T-helper 17 cell (primary cell): ENCODE measurements at places on chromosomes 2 and 18.

GRCh38 chr18:46343931-46344372 lies 239.8 kb downstream of the HAUS1 start:
- DNase-seq = peak; percentile 8

- no peak for DNase-seq
Observed at GRCh38 chr2:210919128-210919527, 362.7 kb downstream of the CPS1 start.

DNA sequence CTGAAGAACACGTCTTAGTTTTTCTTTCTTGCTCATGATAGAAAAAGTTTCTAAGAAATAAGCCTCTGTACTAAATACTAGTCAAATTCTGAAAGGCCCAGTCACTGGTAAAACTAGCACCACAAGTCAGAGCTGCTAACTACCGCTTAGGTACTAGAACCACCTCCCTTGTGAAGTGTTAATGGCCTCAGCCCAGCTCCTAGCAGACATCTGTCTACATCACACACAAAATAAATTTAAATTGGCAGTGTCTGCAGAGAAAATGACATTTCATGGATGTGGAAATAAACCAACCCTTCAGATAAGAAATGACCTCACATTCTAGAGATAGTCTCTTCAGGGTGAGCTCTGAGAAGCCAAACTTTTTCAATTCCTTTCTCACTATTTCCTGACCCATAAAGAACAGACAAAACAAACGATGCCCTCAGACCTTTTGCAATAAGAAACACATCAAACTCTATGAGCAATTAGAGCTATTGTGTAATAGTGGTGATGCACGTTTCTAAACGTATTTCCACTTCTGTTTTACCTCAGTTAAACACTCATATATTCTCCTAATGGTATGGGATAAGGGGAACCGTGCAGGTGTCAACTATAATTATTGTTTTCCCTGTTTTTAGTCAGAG lies 70.3 kb upstream of the DSG1 start:
- no peak for DNase-seq

DNA sequence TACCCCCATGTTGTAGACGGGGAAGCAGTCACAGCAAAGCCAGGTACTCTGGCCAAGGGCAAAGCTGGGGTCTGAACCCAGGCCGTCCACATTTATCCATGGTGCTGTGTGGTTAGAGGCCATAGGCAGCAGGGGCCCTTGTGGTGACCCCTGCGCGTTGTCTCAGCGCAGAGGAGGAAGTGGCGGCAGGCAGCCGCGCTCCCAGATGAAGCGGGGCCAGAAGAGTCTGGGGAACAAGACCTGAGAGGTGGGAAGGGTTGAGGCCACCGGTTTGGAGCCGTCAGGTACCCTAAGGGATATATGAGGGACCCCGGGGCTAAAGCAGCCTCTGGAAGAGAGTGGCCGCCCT lies 770 bp downstream of the ZNF396 start:
- no peak for DNase-seq

- no peak for DNase-seq
Observed at GRCh38 chr18:75100832-75101630, 107.9 kb downstream of the PTGR3 start.

- no peak for DNase-seq
Observed at GRCh38 chr2:143623231-143623908, 494.2 kb downstream of the ARHGAP15 start.

DNA sequence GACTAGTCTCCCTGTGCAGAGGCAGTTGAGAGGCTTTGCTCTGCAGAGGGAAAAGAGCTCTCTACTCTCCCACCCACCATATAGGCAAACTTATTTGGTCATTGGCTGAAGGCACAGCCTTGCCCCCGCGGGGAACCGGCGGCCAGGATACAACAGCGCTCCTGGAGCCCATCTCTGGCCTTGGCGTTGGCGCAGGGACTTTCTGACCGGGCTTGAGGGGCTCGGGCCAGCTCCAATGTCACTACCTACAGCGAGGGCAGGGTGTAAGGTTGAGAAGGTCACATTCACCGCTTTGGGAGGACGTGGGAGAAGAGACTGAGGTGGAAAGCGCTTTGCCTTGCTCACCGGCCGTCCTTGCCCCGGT lies 2.2 kb downstream of the ONECUT2 start:
- DNase-seq = no peak

- no peak for DNase-seq
Observed at GRCh38 chr2:31688282-31688681, 107.5 kb upstream of the SRD5A2 start.

GRCh38 chr2:224969633-224970260 lies 72.5 kb downstream of the DOCK10 start:
- no peak for DNase-seq

- no peak for DNase-seq
Observed at GRCh38 chr2:43265421-43265820, 39.0 kb upstream of the ZFP36L2 start.

DNA sequence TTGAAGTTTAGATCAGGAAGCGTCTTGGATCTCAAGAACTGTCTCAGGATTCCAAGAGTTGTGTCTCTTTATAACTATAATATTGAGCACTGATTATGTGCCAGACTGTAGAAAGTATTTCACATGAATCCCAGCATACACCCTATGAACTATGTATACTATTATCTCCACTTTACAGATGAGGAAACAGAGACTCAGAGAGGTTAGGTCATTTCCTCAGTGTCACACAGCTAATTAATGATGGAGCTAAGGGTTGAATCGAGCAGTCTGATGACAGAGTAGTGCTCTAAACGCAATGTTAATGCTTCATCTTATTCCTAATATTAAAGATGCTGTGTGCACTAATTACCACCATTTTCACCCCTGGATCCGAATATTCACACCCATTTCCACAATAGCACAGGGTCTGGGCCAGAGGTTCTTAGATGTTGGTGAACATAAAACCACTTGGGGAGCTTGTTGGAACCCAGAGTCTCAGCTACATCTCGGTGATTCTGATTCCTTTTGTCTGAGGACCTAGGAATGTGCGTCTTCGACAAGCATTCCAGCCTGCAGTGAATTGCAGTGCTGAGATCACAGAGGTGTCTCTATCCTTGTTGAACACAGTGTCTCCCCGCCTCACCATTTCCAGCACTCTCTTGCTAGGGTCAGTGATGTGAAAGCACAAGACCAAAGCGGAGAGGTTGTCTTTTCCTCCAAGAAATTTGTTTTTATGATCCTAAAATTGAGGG lies 213.8 kb downstream of the SP3 start:
- DNase-seq = no peak

DNA sequence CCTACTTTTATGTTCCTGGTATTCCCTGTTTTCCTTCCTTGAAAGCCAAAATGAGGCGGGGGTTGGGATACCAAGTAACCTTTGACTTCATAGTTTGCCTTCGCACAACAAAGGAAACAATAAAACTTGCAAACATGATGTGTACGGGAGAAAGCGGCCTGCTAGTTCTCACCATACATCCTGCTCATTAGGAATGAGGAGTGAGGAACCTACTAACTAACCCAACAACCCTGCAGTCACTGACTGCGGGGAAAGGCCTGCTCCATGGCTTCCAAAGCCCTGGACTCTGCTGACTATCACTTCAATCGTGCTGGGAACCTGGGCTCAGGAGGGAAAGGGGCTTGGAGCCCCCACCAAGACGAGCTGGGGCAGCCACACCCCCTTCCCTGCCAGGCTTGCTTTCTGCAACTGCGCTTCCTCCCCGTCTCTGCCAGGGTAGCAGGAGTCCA lies 24.2 kb downstream of the RPL31 start:
- DNase-seq = no peak

DNA sequence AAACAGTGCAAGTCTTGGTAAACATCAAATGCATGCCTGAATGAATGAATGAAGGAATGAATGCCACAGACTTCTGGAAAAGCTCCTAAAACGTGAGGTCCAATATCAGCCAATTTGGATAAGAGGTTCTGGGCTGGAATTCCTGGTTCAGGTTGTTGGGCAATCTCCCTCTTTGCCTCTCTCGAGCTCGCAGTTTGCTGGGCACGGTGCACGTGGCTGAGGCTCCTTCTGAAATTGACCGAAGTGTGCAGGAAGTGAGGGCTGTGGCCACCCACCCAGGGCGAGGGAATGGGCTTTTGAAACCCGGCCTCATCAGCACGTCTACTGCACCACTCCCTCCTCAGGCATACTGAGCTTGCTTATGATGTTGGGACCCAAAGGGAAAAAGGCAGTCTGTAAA lies 288.8 kb upstream of the HS6ST1 start:
- no peak for DNase-seq

GRCh38 chr2:37854676-37855282 lies 70.3 kb upstream of the RMDN2 start:
- no peak for DNase-seq

- no peak for DNase-seq
Observed at GRCh38 chr18:55579501-55580270, 8.3 kb downstream of the TCF4 start.

DNA sequence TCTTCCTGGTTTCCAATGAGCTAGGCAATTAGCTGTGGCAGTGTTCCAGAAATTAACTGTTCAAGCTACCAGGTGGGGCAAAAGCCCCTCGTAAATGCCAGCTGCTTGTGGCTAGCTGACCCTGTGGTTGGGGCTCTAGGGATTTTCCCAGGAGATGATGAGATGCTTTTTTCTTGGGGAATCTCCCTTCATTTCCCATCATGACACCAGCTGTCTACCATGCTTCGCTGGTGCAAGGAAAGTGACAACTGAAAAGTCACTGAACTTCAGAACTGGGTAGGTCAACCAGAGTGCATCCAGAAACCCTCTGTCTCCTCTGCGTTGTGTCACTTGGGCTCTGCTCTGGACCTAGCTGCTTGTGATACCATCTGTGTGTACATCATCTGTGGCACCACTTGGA lies 386.5 kb upstream of the DCC start:
- DNase-seq = no peak

- no peak for DNase-seq
Observed at GRCh38 chr18:37280701-37281393, 284.8 kb downstream of the CELF4 start.

- no peak for DNase-seq
Observed at GRCh38 chr18:1296237-1296636, 391.6 kb downstream of the ADCYAP1 start.

DNA sequence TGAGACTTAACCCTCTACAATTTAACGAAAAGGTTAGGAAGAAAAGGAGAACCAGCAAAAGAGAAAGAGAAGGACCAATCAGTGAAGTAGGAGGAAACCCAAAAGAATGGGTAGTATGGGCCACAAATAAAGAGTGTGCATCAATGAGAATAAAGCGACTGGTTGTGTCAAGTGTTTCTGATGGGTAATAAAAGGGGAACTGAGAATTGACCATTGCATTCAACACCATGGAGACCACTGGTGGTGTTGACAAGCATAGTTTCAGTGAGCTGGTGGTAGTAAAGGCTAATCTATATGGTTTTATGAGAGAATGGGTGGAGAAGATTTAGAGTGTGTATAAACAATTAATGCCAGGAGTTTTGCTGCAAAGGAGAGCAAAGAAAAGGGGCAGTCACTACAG lies 75.4 kb downstream of the CSRNP3 start:
- DNase-seq = no peak

- DNase-seq = no peak
Observed at GRCh38 chr2:120210270-120210693, 12.9 kb downstream of the TMEM185B start.

- no peak for DNase-seq
Observed at GRCh38 chr18:32389858-32390257, 80.8 kb downstream of the GAREM1 start.

GRCh38 chr2:232330068-232330999 lies 48.2 kb upstream of the ALPP start:
- DNase-seq = peak; percentile 5

DNA sequence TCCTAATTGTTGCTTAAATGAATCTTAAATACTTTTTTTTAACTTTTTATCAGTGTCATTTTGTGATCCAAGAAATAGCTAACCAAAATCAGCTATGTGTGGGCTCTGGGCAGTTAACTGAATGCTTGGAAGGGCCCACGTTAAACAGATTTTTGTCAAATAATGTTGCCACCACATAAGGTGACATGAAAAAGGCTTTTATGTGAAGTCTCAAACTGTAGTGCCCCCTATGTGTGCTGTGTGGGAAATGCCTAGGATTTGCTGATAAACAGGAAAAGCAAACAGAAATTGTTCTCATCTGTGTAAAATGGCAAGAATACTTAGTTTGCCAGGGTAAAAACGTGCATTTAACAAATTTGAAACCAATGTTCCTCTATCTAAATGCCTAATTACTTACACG lies 242.2 kb downstream of the ZNF516 start:
- DNase-seq = no peak

- DNase-seq = no peak
Observed at GRCh38 chr2:148561389-148561788, 83.2 kb upstream of the EPC2 start.

DNA sequence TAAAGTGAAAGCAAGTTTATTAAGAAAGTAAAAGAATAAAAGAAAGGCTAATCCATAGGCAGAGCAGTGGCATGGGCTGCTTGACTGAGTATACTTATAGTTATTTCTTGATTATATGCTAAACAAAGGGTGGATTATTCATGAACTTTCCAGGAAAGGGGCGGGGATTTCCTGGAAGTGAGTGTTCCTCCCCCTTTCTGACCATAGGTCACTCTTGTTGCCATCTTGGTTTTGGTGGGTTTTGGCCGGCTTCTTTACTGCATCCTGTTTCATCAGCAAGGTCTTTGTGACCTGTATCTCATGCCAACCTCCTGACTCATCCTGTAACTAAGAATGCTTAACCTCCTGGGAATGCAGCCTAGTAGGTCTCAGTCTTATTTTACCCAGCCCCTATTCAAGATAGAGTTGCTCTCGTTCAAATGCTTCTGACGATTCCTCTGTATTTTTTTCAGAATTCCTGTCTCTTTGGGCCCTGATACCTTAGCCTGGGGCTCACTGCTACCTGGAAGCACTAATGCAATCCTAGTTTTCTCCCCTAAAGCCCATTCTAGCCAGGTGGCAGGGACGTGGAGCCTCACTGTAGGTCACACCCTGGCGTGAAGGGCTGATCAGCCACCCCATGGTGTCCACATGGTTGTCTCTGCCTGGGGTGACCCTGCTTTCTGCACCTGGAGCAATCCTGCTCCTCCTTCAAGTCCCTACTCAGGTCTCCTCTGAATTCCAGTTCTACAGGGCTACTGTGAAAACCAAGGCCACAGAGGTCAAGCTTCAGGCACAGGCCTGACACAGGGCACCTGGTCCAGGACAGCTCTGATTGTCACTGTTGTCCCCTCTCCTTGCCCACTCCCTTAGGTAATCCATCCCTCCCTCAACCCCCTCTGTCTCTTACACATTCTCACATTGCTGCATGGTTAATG lies 6.0 kb upstream of the SLC35F6 start:
- no peak for DNase-seq

GRCh38 chr2:160157861-160158829 lies 41.9 kb downstream of the ITGB6 start:
- no peak for DNase-seq

DNA sequence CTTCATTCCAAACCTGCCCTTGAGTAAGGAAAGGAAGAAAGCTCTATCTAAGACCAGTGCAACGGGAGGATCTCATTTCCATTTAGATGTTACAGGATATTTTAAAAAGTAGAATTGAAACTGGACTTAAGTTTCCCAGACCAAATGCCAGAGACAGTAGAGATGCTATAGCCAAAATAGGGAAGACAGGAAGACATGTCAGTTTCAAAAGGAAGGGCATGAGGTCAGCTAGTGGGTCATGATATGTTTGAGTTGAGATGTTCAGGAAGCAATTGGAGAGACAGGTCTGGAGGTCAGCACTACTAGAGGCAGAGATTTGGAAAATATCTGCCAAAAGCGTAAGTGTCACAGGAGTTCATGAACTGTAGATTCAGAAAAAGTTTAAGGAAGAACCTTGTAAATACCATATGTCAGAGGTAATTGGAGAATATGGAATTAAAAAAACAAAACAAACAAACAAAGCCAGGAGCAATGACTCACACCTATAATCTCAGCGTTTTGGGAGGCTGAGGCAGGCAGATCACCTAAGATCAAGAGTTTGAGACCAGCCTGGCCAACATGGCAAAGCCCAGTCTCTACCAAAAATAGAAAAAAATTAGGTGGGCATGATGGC lies 50.8 kb downstream of the EPHA4 start:
- DNase-seq = no peak

GRCh38 chr18:28287146-28287545 lies 110.2 kb upstream of the CDH2 start:
- DNase-seq = no peak
